ENCODE measurements at places on chromosomes 1 and 21.

DNA sequence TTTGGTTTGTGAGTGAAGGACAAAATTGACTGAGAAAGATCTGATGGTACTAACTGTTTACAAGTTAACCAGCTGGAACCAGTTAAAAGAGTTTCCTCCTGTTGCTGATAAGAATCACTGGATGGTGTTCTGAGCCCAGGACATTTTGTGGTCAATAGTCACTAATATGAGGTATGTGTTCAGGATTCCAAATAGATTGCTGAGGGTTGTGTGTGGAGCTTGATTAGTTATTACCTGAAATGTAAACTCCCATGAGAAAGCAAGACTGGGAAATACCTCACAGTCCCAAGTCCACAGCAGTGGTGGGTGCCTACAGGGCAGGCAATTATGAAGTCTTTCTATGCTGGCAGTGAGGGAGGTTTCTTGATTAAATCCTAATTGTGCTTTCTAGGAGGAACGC, 164.6 kb downstream of the DNM3 start:
- DNase-seq: no peak

DNA sequence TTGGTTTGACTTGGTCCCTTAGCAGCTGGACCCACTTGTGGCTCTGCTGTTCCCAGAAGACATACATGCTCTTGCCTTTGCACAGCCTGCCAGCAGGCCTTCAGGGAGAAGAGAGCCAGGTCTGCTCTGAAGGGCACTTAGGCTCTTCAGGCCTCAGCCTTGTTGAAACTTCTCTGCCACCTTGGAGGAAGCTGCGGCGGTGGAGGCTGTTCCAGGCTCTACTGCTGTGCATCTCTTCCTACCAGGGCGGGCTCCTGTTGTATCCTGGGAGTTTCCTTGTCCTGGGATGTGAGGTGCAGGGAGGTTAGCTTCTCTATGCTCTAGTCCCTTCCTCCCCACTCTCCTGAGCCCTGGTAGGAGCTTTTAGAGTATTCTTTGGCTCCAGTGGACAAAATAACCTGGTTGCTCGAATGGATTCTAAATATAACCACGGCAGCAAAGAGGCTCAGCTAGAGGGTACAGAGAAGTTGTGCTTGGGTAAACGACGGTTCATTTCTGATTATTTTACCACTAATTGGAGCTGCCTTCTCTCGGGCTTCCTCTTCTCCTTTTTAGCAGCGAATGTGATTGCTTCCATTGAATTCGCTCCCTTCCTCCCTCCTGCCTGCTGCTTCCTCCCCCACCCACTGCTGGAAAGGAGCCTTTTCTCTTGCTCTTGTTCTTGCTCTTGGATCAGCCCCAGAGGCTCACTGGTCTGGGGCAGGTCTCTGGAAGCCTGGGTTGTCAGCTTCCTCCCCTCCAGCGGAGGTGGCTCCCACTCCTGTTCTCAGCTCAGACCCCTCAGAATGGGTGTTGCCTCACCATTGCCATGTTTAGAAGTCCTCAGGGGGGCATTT, 126.6 kb upstream of the CACNA1E start:
- no peak for DNase-seq

DNA sequence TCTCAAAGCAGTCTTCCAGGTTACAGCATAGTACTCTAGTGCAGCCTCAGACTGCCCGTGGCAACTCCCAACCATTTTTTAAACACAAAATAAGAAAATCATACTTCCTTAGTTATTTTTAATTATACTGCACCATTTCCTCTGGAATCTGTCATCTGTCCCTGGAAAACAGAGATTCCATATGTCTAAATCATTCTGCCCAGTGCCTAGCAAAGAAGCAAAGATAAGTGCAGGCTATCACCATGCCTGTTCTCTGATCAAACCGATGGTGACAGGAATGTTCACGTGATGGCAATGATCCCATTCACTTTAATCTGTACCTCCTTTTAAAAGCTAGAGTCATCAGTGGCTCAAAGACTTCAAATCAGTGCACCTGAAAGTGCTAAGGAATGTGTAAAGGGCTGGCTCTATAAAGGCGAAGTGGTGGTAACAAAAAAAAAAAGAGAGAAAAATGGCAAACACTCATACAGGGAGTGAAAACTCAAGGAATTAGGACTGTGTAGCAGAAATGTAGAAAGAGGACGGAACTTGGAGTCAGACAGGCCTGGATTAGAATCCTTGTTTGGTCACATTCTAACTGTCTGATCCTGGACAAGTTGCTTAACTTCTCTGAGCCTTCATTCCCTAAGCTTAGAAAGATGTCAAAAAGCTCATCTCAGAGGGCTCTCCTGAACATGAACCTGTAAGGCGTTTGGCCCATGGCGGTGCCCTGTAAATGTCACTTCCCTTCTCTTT, 9.9 kb upstream of the CCN1 start:
- no peak for DNase-seq

DNA sequence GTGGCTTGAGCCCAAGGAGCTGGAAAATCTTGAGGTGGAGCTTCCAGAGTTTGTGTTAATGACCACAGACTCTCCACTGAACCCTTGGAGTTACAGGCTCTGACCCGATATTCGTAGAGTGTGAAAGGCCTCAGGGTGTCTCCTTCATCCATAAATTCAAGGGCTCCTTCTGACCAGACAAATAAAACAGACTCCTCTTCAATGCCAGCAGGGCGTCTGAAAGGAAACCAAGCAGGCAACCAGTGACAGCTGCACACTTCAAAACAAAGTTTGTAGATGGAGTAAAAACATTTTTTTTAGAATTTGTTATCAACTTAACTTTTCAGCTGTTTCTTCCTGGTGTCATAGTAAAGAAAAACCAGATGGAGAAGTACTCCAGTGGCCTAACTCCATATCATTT, 161.1 kb downstream of the KCTD3 start:
- DNase-seq: no peak

GRCh38 chr1:54567961-54568360, 19.9 kb downstream of the ACOT11 start:
- DNase-seq: no peak

GRCh38 chr1:12087797-12088314, 24.8 kb downstream of the TNFRSF8 start:
- no peak for DNase-seq

DNA sequence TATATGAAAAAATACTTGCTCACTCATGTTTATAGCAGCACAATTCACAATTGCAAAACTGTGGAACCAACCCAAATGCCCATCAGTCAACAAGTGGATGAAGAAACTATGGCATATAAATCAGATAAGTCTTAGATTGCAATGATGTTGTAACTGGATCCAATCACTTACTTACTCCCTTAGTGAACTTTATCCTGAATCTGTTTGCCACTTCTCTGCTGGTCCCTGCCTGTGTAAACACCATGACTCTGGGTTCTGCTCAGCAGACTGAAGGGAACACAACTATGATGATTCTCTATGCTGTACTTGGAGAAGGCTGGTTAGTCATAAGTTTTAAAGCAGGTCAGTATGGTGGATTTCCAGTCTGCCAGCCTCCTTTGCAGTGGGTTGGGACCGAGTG, 391.2 kb downstream of the RWDD3 start:
- DNase-seq: no peak

Measured in ovary (tissue), 10 donors.